Activated CD4-positive, CD25-positive, alpha-beta regulatory T cell treated with anti-CD3 and anti-CD28 coated beads, Interleukin-2, amount 50 U/mL, for 24 hours (primary cell): ENCODE measurements at places on chromosomes 1 and 21.

- no peak for ATAC-seq
Measured at GRCh38 chr1:2288311-2288710, 60.2 kb downstream of the SKI start.

GRCh38 chr1:159835862-159836525, 9.3 kb downstream of the SLAMF8 start:
- no peak for ATAC-seq

DNA sequence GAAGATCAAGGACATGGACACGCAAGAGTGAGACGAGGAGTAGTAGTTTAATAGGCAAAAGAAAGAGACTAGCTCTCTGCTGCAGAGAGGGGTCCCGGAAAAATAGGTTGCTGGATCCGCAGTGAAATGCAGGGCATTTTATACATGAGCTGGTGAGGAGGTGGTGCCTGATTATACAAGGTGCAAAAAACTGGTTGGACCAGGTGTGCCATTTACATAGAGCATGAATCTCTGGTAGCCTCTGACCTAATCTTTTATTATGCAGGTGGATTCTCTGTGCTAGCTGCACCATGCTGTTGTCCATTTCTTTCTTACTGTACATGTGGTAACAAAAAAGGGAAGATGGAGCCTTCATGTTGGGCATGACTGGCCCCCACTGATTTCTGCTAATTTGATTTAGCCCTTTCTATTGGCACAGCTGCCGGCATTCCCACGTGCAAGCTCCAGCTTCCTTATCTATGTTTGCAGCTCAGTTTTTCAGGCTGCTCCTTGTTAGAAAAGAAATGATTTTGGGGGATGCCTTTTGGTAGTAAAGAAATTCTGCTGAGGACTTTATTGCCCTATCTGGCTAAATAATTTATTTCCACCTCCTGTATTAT, 548.1 kb downstream of the BRINP3 start:
- ATAC-seq, result no peak

DNA sequence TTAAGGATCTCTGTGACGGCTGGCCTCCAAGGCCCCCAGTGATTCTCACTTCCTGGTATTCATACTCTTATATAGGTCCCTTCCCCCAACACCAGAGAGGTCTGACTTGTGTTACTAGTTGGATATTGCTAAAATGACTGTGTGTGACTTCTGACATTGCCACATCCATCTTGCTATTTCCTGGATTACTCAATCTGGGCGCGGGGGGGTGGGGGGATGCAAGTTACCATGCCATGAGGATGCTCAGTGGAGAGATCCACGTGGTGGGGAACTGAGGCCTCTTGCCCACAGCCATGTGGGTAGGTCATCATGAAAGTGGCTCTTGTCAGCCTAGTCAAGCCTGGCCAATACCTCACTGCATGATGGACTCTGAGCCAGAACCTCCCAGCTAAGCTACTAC, 117.0 kb downstream of the UBE2U start:
- no peak for ATAC-seq

GRCh38 chr1:201636510-201636971, 97.6 kb downstream of the NAV1 start:
- ATAC-seq, result no peak

- peak; percentile 87 for ATAC-seq
Measured at GRCh38 chr1:6440198-6441126, 15.9 kb downstream of the ESPN start.

- ATAC-seq, result peak; percentile 14
Measured at GRCh38 chr1:160030657-160031364, 979 bp downstream of the PIGM start.

DNA sequence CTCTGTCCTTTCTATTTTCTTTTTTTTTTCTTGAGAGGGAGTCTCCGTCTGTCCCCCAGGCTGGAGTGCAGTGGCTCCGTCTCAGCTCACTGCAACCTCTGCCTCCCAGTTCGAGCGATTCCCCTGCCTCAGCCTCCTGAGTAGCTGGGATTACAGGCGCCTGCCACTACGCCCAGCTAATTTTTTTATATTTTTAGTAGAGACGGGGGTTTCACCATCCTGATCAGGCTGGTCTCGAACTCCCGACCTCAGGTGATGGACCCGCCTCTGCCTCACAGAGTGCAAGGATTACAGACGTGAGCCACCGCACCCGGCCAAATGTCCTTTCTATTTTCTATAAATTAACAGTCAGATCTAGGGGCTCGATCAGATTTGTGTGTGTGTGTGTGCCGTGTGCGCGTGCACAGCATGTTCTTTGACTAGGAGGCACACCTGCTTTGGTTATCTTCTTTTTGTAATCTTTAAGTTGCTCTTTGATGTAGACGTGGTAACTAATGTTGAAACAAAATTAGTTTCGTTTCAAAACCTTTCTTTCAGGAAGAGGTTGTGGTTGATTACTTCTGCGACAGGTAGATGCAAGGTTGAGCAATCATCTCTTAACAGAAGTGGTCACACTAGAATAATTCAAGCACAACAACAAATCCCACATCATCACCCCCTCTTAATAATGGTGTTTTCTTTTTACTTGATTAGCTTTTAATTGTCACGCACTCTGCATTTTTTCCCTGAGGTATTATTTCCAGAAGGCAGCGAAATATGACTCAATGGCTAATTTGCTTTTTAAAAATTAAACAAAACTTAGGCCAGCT, 779 bp upstream of the DEGS1 start:
- peak; percentile 66 for ATAC-seq

GRCh38 chr1:238647877-238648276, 738.5 kb upstream of the CHRM3 start:
- ATAC-seq, result no peak
